Aorta (tissue), 5 donors: ENCODE measurements at places on chromosomes 2 and 18. TPM values are rescaled to one million over a fixed set of nuclear protein-coding genes. Genes with fewer than 3 reads are reported as not detected.

- peak; percentile 32 for DNase-seq
- H3K27ac ChIP-seq: no peak overlapping the region
- no peaks in the 10 kb centered on the region for H3K36me3 ChIP-seq
- no peak overlapping the region for H3K4me3 ChIP-seq
Measured at GRCh38 chr2:128315122-128315828, 3.4 kb downstream of the HS6ST1 start.

DNA sequence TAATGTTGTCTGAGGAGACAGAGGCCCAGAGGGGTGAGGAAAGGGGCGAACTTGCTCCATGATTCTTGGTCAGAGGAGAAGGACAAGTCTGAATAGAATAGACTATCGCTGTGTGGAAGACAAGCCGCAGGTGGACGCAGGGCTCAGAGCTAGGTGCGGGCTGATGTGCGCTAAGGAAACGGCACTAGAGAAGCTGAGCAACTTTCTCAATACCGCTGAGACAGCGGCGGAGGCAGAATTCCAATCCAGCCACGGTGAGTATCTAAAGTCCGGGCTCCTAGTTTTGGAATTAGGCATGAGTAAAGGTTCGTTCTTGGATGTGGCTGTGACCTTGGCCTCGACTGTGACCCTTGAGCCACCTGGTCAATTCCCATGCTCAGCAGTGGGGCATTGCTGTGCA lies 47.8 kb downstream of the CAPN13 start:
- no peak for DNase-seq
- H3K36me3 ChIP-seq: no peaks in the 10 kb centered on the region
- H3K4me1 ChIP-seq: no peaks in the 10 kb centered on the region
- no peaks in the 10 kb centered on the region for H3K27me3 ChIP-seq
- no peak overlapping the region for H3K27ac ChIP-seq
- H3K4me3 ChIP-seq: no peak overlapping the region

- H3K27me3 ChIP-seq: no peaks in the 10 kb centered on the region
- DNase-seq: no peak
- H3K4me3 ChIP-seq: no peak overlapping the region
- H3K4me1 ChIP-seq: peaks cover 2% of the 10 kb centered on the region
Measured at GRCh38 chr2:101815739-101816391, 118.4 kb downstream of the MAP4K4 start.

GRCh38 chr18:48545757-48546321 lies 7.0 kb downstream of the CTIF start:
- H3K27me3 ChIP-seq: no peaks in the 10 kb centered on the region
- no peak overlapping the region for H3K4me3 ChIP-seq
- H3K36me3 ChIP-seq: no peaks in the 10 kb centered on the region

Gene MOB1A
- 101 TPM for total RNA-seq

DNA sequence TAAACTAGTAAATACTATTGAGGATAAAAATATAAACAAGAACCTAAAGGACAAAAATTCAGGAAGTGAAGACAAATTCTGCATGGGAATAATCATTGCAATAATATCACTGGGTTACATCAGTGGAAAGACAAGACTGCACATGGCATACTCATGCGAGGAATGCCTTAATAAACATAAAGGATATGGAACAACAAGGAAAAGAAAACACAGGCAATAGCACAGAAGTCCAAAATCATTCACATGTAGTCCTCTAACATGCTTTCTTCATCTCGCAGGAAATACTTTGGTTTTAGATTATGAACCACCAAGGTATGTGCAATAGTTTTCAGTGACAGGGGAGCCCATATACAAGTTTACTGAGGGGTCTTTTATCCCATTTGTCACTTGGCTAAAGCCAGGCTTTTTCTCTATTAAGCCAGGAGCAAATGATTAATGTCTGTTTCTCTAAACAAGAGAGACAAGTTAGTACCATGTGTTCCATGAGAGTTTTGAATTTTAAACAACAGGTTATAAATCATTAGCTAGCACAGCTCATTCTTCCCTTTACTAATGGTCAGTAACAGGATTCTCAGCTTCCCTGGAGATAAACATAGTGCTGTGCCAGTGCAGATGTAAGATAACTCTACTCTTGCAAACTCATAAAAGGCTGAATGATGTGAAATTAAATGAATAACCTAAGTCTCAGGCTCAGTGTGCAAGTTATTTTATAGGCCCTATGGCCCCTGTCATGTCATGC lies 353.6 kb upstream of the FSIP2 start:
- H3K4me1 ChIP-seq: no peaks in the 10 kb centered on the region
- no peak overlapping the region for H3K27ac ChIP-seq
- H3K4me3 ChIP-seq: no peak overlapping the region
- H3K36me3 ChIP-seq: no peaks in the 10 kb centered on the region
